ENCODE measurements at places on chromosomes 6 and 20. TPM values are rescaled to one million over a fixed set of nuclear protein-coding genes. Genes with fewer than 3 reads are reported as not detected.

The VWA7 gene
- 5.5 TPM for total RNA-seq

The RAE1 gene
- total RNA-seq = 26.3 TPM

The TINAG gene
- total RNA-seq = not detected

The PLEKHG1 gene
- total RNA-seq = 78.9 TPM

The HLA-DQA2 gene
- 5.7 TPM for total RNA-seq

The DEF6 gene
- 28.0 TPM for total RNA-seq

The CD93 gene
- 53.7 TPM for total RNA-seq

The LY6G6C gene
- not detected for total RNA-seq

The MTRF1L gene
- 16.0 TPM for total RNA-seq

The LY86 gene
- total RNA-seq = 1.8 TPM
